ENCODE measurements at places on chromosomes 2 and 18.
A peak's percentile ranks its signal among the peaks of the same experiment; 100 is the strongest.

- no peak for DNase-seq
Measured at GRCh38 chr2:220552790-220553535, 925.5 kb downstream of the SLC4A3 start.

DNA sequence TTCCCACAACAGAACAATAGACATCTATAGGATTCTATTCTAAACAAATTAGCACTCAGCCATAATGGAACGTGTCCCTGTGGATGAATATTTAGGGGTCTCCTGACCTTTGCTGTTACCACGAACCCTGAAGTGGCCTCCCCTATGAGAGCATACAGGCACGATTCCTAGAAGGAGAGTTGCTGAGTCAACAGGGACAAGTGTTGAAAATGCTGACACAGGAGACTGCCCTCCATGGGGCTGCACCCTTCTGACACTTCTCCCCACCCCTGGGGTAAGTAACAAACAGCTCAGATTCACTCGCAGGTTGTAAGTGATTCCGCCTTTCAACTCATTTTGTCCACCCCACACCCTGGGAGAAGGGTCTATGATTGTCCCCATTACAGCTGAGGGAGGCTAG lies 14.1 kb upstream of the STK25 start:
- no peak for DNase-seq

DNA sequence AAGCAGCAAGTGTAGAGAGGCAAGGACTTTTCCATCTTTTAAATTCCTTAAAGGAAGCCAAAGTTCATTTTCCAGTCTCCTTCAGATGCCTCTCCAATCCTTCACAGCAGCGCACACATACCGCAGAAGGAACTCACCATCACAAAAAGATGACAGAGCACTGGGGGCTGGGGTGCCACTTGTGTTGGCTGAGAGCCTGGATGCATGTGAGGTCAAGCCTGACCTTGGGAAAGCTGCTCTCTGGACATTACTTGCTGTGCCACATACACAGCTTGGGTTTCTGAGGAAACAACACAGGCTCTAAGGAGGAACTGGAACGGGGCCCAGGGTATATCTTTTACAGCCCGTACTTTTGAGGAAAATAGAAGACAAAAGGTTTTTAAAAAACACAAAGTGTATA lies 364.3 kb upstream of the MEX3C start:
- DNase-seq = no peak

DNA sequence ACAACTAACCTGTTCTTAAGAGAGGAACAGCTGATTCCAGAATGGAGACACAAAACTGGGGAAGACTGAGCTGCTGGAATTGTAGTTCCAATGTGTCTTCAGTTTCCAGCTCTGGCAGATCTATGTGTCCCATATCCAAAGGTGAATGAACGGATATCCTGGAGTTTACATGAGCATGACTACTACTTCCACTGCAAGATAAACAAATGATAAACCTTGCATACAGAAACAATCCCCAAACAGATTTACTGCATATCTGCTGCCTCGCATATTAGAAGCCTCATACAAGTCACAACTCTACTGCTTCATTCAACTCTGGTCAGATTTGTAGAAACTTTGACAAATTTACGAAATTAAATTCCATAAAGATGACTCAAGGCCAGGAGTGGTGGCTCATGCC lies 15.0 kb downstream of the RTTN start:
- no peak for DNase-seq

GRCh38 chr2:161123531-161124030 lies 36.6 kb upstream of the TANK start:
- no peak for DNase-seq

- DNase-seq = peak; percentile 39
Measured at GRCh38 chr2:238155761-238156694, 2.7 kb upstream of the ERFE start.

GRCh38 chr2:128309280-128310093 lies 9.2 kb downstream of the HS6ST1 start:
- DNase-seq = no peak

DNA sequence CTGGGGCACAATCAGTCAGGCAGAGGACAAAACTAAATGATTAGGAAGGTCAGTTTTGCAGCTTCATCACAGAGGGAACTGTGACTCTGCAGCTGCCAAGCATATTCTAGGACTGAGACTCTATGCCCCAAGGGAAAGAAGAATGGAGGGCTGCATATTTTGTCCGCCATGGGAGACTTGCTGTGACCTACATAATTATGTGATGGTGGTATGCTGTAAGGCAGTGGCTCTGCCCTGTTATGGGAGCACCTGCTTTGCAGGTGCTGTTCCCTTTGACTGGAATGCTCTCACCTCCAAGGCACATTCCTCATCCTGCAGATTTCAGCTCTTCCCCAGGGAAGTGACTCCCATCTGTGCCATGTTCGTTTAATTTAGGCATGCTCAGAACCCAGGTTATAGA lies 261.9 kb upstream of the EPHA4 start:
- no peak for DNase-seq

- no peak for DNase-seq
Measured at GRCh38 chr2:124025891-124026434, 876 bp downstream of the CNTNAP5 start.

DNA sequence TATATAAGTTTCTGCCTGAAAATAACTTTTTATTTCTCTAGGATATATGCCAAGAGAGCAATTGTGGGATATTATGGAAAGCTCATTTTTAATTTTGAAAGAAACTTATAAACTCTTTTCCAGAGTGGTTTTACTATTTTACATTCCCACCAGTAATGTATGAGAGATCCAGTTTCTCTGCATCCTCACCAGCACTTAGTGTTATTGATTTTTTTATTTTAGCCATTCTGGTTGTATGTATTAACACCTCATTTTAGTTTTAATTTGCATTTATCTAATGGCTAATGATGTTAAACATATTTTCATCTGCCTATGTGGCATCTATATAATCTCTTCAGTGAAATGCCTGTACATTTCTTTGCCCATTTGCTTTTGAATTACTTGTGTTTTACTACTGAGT lies 597.7 kb upstream of the RAB6C start:
- no peak for DNase-seq

DNA sequence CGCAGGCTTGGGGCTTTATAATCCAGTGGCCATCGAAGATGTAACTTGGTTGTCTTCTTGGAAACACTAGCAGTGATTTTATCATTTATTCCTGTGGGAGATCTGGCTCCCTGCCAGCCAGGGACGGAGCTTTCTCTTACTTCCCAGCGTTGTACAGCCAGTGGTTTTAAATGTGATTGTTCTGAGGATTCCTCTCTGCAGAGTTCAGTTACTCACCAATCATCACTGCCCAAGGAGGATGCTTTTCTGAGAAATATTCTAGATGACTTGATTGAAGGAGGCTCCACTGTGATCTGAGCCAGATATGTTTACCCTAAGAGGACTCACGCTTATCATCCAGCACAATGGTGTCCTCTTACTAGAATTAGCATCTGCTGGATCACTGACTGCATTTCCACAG lies 744.3 kb downstream of the RNF144A start:
- DNase-seq = no peak

DNA sequence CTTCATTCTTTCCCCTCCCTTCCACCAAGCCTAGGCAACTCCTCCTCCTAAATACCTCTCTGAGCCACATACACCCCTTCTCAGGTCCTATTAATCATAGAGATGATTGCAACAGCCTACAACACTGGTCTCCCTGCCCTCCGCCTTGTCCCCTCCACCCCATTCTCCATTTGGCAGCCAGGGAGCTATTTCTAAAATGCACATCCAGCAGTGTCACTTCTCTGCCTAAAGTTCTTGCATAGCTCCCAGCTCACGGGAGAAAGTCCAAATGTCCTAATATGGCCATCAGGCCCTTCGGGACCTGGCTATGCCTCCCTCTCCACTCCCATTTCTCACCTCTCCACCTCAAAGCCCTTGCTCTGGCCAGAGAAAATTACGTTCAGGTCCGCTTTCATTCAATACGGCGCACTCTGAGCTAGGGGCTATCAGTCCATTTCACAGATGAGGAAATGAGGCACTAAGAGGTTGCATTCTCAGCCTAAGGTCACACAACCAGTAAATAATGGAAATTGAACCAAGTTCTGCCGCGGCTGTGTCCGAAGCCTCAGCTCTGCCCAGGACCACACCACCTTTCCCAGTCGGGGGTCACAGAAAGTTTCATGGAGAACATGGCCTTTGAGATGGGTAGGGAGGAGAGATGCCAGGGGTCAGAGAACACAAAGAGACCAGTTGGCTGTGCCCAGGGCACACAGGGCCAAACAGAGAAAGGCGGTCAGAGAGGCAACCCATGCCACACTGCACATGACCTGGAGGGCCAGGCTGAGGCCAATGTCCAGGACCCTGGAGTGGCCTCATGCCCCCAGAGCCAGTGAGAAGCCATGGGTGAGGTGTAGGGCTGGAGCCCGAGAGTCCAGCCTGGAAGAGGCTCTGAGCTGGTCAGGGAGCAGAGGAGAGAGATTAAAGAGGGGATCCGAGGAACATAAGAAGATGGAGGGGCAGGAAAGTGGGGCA lies 72.8 kb downstream of the TNS1 start:
- no peak for DNase-seq

DNA sequence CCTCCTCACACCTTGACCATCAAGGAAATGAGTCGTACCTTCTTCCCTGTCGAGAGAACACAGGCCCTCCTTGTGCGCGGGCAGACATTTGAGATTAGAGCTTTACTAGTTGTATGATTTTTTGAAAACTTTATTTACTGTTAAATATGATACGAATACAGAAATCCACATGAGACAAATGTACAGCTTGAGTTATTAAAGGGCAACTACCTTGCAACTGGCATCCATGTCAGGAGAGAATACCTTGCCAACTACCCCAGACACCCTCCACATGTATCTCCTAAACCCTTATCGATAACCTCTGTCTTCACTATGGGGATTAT lies 28.3 kb downstream of the KLHL23 start:
- no peak for DNase-seq

GRCh38 chr18:8406868-8407250 lies 202.4 kb upstream of the RAB12 start:
- no peak for DNase-seq

DNA sequence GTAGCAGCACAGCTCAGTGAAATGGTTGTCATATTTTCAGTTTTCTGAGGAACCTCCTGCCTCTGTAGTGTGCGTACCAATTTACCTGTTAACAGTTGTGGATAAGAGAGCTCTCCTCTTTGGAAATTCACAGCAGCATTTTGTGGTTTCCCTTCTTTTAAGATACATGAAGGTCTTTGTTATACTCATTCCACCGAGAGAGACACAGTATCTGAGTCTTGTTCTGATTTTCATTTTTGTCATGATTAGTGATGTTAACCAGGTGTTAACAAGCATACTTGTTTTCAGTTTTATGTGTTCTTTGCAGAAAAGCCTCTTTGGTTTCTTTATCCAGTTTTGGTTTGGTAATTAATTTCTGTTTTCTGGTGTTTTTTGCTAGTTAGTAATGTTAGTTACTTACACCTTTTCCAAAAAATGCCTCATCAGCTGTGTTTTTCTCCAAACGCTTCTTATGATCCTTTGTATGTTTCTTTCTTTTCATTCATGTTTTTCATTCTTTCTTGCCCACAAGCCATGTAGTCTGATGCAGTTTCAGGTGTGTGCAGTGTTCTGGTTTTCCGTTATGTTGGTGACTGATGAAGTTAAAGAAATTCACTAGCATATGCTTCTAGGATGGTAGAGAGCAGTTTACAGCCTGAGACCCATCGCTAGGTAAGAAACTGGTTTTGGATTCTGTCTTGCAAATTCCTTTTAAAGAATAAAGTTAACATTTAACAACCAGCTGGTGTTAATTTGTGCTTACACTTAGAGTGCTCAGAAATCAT lies 30.1 kb downstream of the CCDC74A start:
- no peak for DNase-seq

DNA sequence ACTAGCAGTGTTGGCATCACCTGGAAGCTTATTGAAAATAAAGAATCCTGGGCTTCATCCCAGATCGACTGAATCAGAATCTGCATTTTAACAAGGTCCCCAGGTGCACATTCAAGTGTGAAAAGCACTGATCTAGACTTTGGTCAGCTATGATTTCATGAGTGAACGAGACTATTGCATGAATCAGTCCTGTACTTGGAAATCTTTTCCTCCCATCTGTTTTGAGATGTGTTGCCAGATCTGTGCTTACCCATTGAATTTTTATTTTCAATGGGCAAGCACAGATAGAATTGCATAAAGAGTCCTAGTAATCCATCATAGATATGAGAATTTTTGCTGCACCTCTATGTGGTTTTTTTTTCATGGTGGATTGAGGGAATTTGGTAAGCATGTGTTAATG lies 64.0 kb downstream of the PMS1 start:
- no peak for DNase-seq

DNA sequence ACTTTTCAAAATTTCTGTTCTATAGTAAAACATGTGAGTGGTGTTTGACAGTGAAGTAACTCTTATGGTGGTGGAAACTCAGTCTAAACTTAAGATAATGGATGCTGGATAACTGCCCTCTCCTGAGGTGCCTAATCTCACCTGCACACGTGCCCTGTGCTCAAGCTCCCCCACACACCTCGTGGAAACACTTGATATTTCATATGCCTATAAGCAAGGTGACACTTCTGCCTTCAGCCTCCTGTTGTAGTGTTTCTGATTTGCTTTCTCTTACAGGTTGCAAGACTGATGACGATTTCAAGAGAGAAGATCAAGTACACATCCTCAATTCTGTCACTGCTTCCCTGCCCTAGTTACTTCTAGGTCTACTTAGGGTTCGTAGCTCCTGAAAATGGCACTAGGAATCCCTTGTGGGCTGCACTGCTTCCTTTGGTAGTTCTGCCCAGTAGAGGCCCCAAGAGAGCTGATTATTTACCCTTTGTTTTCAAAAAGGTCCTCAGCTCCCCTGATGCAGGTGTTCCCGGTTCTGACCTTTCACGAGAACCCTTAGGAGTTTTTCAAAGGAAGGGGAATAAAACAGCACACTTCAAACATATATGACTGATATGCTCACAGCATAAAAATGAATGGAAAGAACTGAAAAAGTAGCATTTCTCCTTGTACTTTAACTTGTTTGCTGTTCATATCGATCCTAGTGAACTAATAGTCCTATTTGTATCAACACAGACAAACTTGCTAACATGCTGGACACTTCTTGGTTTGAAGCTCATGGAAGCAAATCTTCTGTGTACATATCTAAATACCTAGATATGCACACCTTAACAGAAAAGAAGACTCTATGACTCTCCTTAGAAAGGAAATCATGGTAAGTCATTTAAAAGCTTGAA lies 6.7 kb downstream of the CAVIN2 start:
- no peak for DNase-seq

DNA sequence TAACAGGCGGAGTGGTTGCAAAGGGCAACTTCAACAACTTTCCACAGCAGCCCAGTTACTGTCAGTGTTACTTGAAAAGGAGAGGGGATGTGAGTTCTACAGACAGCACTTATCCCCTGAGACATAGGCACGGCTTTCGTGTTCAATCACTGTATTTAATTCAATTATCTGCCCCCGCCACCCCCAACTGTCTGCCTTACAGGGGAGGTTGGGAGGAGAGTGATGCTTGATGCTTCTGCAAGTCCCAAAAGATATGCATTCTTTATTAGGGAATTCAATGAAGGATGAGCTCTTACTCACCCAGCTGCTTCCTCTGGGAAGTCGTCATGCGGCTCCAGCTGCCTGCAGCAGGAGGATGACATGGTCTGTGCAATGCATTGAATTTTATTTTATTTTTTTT lies 639.9 kb downstream of the DCC start:
- DNase-seq = no peak
